ENCODE measurements at places on chromosomes 3 and 15. TPM values are rescaled to one million over a fixed set of nuclear protein-coding genes. Genes with fewer than 3 reads are reported as not detected.

DNA sequence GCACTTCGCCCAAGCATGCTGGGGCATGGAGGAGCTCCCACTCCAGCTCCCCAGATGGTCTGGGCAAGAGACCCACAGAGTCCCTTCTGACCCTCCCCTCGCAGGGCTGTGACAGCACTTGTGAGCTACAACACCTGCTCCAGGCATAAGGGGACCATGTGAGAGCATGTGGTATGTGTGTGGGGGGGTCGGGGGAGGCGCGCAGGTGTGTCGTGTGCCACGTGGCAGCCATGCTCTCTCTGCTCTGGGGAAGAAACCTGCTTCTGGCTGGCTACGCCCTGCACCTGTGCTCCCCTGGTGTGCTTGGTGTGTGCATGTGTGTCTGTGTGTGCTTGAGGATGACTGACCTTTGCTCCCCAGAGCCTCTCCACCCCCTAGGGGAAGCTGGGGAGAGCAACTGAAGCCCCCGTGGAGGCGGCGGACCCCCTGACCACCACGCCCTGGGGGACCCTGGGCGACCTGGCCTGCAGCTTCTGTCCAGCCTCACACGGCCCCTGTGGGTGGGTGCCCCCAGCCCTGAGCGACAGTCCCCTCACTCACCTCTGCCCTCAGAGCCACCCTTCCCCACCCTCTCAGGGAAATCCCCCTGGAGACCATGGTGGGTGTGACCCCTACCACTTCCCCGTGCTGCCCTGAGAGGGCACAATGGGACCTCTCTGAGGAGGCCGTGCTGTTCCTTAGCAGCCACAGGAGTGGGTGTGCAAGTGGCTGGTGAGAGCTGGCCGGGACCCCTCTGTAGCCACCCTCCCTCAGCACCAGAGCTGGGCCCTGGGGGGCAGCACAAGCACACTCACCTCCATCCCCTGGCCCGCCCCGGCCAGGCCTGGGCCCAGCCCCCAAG, 16.6 kb upstream of the SEC13 start:
- no peak overlapping the region for H3K27ac ChIP-seq
- H3K4me3 ChIP-seq = no peak overlapping the region
- H3K4me1 ChIP-seq = no peaks in the 10 kb centered on the region
- H3K27me3 ChIP-seq = no peaks in the 10 kb centered on the region

GRCh38 chr3:63817225-63817624, 1.9 kb upstream of the C3orf49 start:
- no peak for DNase-seq
- no peaks in the 10 kb centered on the region for H3K36me3 ChIP-seq
- no peaks in the 10 kb centered on the region for H3K27me3 ChIP-seq

The APBA2 gene
- total RNA-seq = 0.48 TPM

DNA sequence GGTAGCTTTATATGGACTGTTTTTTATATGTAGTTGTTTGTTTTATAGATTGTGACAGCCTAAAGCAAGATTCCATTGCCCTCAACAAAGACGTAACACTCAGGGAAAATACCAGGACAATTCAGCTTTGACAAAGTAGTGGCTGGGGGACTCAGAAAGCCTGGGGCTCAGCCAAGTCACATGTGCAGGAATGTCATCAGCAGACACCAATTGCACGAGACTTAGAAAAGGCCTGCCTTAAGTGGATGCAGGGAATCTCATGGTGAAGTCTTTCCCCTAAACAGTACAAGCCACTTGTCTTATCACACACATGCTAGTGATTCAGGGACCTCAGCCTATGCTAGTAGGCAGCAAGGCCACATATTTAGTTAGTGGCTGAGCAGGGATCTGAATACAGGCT, 381.8 kb upstream of the THBS1 start:
- no peaks in the 10 kb centered on the region for H3K4me1 ChIP-seq
- H3K36me3 ChIP-seq = no peaks in the 10 kb centered on the region
- H3K27ac ChIP-seq = no peak overlapping the region
- no peak for DNase-seq

- no peaks in the 10 kb centered on the region for H3K36me3 ChIP-seq
- H3K27ac ChIP-seq = peak overlapping the region; percentile 6
- no peak overlapping the region for H3K4me3 ChIP-seq
- no peaks in the 10 kb centered on the region for H3K27me3 ChIP-seq
- peaks cover 63% of the 10 kb centered on the region for H3K4me1 ChIP-seq
Measured at GRCh38 chr15:75669191-75669878, 21.6 kb downstream of the SNX33 start.

DNA sequence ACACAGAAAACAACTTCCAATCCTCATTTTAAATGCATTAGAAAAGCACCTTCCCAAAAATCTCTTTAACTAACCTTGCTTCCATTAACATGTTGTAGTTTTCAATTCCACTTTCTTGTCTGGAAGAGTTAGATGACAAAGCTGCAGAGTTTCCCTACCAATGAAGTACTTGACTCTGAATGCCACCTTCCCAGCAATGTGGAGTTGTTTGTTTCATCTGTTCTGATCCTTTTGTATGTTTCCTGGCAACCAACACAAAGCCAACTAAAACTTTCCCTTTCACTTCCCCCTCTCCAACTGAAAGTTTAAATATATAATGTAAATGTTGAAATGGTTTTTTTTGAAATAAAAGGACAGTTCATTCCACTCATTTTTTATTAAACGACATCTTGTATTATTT, at the start of gene WDR49:
Gene WDR49 (minus strand): TSS at position 183 of the 400 bp plus-strand sequence. CDS start 517 bp downstream, outside the sequence.
- no peaks in the 10 kb centered on the region for H3K27me3 ChIP-seq
- peak within 1 kb of the TSS; percentile 9 for H3K4me3 ChIP-seq
- no peaks in the 10 kb centered on the region for H3K4me1 ChIP-seq
- H3K27ac ChIP-seq = peak within 1 kb of the TSS; percentile 40

The RFTN1 gene
- 15.9 TPM for total RNA-seq

DNA sequence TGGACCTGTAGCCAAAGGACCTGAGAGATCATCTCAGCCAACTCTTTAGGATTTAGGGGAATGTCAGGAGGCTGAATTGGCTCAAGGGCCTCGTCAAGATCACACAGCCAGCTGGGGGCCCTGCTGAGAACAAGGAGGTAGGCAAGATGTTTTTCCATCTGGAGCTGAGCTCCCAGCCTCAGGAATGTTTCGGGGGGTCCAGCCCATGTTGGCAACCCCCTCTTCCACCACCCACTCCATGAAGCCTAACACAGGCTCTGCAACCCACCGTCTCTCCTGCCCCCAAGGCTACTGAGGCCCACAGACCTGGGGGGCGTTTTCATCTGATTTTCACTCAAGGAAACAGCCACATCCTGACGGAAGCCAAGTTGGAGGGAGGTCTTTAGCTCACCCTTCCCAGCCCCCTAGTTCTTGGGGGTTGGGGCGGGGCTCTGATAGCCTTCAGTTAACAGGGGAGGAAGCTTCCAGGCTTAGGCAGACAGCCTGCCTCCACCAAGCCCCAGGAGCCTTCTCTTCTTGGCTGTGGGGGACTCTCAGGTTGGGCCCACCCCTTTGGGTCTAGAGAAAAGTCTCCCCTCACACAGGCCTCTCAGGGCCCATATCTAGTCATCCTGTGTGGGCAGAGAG, 48.8 kb downstream of the EPHB3 start:
- DNase-seq = no peak
- H3K27ac ChIP-seq = no peak overlapping the region
- H3K36me3 ChIP-seq = no peaks in the 10 kb centered on the region
- H3K27me3 ChIP-seq = no peaks in the 10 kb centered on the region
- H3K4me1 ChIP-seq = no peaks in the 10 kb centered on the region

DNA sequence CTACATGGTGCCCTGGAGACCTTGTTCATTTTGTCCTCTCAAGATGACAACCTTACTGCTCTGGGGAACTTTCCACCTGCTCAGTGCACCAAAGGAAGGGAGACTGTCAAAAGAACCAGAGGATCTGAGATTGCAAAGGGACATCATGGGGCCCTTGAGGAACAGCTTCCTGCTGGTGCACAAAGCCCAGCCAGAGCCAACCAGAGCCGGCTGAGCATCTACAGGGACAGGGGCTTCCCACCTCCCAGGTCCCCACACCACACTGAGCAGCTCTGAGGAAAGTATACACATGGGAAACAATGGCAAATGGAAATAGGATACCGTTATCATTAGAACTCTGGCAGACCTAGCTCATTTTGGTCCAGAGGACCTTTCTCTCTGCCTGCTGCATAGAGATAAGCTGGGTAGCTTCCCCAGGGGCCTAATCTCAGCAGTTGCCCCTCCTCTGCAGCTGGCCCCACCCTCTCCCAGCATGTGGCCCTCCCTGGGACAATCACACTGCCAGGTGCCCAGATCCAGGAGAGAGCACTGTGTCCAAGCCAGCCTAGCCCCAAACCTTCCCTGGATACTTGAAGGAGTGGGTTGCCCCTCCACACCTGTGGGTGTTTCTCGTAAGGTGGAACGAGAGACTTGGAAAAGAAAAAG, 123.4 kb upstream of the PRR20G start:
- peak; percentile 38 for DNase-seq
- H3K4me1 ChIP-seq = no peaks in the 10 kb centered on the region
- H3K36me3 ChIP-seq = no peaks in the 10 kb centered on the region
- H3K4me3 ChIP-seq = no peak overlapping the region
- H3K27me3 ChIP-seq = no peaks in the 10 kb centered on the region

The TEX55 gene
- total RNA-seq = not detected

GRCh38 chr15:64892847-64893403, 18.8 kb upstream of the ANKDD1A start:
- H3K36me3 ChIP-seq = no peaks in the 10 kb centered on the region
- H3K4me1 ChIP-seq = peaks cover 9% of the 10 kb centered on the region
- no peak for DNase-seq

- no peaks in the 10 kb centered on the region for H3K4me1 ChIP-seq
- H3K4me3 ChIP-seq = no peak overlapping the region
- DNase-seq = no peak
- no peaks in the 10 kb centered on the region for H3K36me3 ChIP-seq
- no peaks in the 10 kb centered on the region for H3K27me3 ChIP-seq
Measured at GRCh38 chr3:161212171-161212771, 8.8 kb upstream of the NMD3 start.

The OIP5 gene
- total RNA-seq = not detected

The SLC6A11 gene
- not detected for total RNA-seq

DNA sequence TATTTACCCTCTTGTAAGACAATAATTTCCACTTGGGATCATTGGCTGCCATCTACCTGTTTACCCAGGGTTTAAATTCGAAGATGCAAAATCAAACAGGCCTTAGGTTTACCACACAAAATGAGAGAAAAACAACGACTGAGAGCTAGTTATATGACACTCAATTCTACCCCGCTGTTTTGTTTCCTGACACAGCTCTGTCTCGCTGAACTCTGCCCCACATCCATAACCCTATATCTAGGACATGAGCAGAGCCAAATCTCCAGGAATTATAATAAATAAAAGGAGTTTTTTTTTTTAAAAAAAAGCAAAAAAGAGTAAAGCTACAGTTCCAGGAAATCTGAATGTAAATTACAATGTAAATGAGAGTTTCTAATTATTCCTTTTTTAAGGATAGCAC, 165.4 kb upstream of the NR2F2 start:
- DNase-seq = no peak
- no peak overlapping the region for H3K4me3 ChIP-seq
- no peak overlapping the region for H3K27ac ChIP-seq
- peaks cover 11% of the 10 kb centered on the region for H3K4me1 ChIP-seq
- H3K27me3 ChIP-seq = no peaks in the 10 kb centered on the region

GRCh38 chr15:73950831-73951561, 24.7 kb downstream of the LOXL1 start:
- H3K36me3 ChIP-seq = peaks cover 16% of the 10 kb centered on the region
- no peaks in the 10 kb centered on the region for H3K27me3 ChIP-seq
- DNase-seq = peak; percentile 96
- no peaks in the 10 kb centered on the region for H3K4me1 ChIP-seq

The LARP6 gene
- total RNA-seq = 20.2 TPM

GRCh38 chr15:72579814-72580213, 74.7 kb upstream of the GOLGA6B start:
- H3K4me3 ChIP-seq = no peak overlapping the region
- peaks cover 81% of the 10 kb centered on the region for H3K36me3 ChIP-seq
- no peak for DNase-seq
- H3K27me3 ChIP-seq = no peaks in the 10 kb centered on the region
- H3K4me1 ChIP-seq = peaks cover 8% of the 10 kb centered on the region
- H3K27ac ChIP-seq = no peak overlapping the region

The CLRN1 gene
- not detected for total RNA-seq

- no peak overlapping the region for H3K4me3 ChIP-seq
- H3K36me3 ChIP-seq = no peaks in the 10 kb centered on the region
- peak overlapping the region; percentile 31 for H3K27ac ChIP-seq
- H3K4me1 ChIP-seq = no peaks in the 10 kb centered on the region
Measured at GRCh38 chr3:133535971-133536881, 37.3 kb upstream of the CDV3 start.

- H3K4me3 ChIP-seq = no peak overlapping the region
- DNase-seq = no peak
- no peaks in the 10 kb centered on the region for H3K4me1 ChIP-seq
- H3K27me3 ChIP-seq = no peaks in the 10 kb centered on the region
Measured at GRCh38 chr3:187458383-187458782, 90.2 kb downstream of the RTP4 start.

The AVEN gene
- total RNA-seq = 18.9 TPM

The CCNB2 gene
- total RNA-seq = not detected

DNA sequence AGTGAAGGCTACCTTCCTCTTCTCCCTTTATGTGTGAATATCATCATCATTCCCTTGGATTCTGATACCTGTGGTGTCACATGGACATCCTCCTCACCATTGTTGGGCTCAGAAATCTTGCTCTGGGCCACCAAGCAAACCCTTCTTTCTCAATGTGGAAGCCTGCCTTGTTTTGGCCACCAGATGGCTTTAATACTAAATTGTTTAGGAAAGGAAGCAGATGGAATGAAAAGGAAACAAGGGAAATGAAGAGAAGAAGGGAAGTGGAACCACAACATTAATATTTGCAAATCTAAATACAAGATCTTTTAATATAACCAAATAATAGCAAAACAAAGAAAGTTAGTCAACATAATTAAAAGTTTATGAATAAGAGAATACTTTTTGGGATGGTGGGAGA, 14.0 kb downstream of the FAM227B start:
- H3K27ac ChIP-seq = no peak overlapping the region
- H3K4me1 ChIP-seq = no peaks in the 10 kb centered on the region
- H3K36me3 ChIP-seq = no peaks in the 10 kb centered on the region
- H3K27me3 ChIP-seq = no peaks in the 10 kb centered on the region

- H3K27me3 ChIP-seq = no peaks in the 10 kb centered on the region
- H3K4me3 ChIP-seq = no peak overlapping the region
- H3K36me3 ChIP-seq = peaks cover 58% of the 10 kb centered on the region
- H3K27ac ChIP-seq = no peak overlapping the region
- no peaks in the 10 kb centered on the region for H3K4me1 ChIP-seq
Measured at GRCh38 chr3:97950360-97950759, 21.9 kb downstream of the RIOX2 start.

The GOLGA6L9 gene
- 1.0 TPM for total RNA-seq

DNA sequence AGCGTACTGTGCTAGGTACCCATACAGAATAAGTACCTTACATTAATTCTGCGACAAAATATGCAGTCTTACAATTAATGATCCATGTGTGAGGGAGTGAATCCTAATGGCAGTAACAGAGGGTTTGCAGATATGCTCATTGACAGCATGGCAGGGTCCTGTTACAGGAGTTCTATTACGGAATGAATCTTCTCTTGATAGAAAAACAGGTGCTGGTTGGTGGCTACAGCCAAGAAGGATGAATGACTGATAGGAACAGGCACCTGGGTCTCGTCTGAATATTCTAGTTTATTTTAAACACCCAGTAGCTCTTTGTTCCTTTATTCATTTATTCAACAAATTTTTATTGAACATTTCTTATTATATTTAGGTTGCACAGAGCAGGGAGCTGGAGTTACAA, 22.8 kb downstream of the PGBD4 start:
- no peaks in the 10 kb centered on the region for H3K4me1 ChIP-seq
- H3K27me3 ChIP-seq = no peaks in the 10 kb centered on the region
- H3K36me3 ChIP-seq = no peaks in the 10 kb centered on the region
